H9 (cell line): ENCODE measurements at places on chromosomes 7 and 10.

DNA sequence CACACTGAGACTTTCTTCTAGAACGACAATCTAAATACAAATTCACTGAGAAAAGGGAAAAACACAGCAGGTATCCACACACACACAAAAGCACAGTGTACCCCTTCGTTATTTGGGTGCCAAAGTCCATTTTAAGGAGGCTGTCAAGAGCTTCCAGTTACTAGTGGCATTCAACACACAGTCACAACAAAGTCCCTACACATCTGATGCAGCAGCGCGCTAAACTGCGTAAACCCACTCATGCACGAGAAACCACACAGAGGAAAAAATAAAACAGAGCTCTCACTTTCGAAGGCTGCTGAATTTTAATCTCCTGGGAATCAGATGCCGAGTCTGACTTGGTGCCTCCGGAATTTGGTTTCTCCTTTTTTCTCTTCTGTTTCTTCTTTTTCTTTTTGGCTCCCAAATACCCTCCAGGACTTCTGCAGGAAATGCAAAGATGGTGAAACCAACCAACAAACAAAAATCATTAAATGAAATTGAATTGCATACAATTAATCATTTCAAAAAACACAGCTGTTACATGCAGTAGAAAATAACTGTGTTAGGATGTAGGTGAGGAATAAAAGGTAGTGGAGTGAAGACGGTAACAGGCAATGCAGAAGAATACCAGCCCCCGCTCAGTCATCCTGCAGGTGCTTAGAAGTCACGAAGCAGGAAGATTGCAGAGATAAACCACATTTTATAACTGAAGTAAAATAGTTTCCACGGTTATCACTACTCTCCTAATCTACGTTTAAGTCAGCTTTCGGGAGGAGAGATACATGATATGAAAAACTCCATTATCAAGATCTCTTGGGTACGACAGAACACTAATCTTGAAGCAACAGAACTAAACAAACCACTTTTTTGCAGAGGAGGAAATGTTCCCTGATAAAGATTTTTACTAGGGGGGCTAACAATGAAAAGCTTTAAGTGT is 27.1 kb downstream of the NMT2 start:
- DNase-seq, result no peak

DNA sequence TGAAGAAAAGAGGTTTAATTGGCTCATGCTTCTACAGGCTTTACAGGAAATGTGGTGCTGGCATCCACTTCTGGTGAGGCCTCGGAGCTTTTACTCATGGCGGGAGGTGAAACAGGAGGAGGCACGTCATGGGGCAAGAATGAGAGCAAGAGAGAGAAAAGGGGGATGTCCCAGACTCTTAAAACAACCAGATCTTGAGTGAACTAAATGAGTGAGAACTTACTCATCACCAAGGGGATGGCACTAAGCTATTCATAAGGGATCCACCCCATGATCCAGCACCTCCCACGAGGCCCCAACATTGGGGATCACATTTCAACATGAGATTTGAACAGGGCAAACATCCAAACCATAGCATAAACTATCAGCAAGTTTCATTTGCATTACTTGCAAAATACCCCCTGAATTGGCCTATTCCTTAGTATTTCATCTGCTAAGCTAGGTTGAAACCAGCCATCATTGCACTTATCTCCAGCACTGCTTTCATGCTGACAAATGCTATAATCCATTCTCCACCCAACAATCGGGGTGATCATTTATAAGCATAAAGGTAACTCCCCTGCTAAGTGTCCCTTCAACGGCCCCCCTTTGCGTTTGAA is 179.0 kb downstream of the NOC3L start:
- no peak for DNase-seq

DNA sequence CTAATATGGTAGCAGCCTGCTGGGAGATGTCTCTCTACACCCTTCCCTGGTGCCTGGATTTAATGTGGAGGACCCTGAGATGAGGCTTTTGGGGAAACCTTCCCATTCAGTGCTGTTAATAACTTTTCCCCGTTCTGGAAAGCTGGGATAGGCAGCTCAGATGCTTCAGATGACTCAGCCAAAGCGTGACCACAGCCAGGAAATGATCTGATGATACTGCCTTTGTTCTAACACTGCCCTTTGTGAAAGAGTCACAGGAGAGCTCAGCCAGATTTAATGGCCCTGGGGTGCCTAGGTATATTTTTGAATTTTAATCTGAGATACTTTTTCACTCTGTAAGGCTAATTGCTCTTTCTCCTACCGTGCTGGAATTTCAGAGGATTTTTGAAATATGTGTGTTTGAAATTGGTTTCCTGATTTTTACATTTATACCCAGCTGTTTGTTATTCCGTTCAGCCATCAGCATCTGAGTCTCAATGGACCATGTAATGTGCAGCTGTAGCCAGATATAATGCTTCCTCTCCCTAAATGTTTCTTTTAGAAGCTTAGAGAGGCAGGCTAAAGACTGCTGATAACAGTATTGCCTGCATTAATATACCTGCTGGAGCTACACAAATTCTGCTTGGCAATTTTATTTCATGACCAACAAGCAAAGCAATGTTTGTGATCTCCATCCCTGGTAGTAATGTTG is 17.8 kb downstream of the CELF2 start:
- peak; percentile 59 for DNase-seq

- no peak for DNase-seq
Measured at GRCh38 chr7:80386686-80387085, 125.2 kb downstream of the GNAT3 start.

DNA sequence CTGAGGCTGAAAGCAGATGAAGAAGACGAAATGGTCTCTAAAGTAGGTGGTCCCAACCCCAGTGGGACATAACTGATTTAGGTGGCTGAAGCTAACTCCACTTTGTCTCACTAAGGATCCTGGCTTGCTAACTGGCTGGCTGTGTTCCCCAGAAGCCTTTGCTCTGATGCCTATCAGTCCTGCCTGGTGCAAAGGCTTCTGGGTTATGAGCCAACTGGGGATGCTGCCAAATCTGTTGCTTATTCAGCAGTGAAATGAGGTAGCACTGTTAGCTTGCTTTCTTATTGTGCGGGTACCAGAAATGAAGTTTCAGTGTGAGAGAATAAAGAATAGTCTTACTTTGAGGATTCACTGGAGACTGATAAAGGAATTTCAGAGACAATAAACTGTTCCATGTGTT is 18.1 kb downstream of the PRKG1 start:
- no peak for DNase-seq

DNA sequence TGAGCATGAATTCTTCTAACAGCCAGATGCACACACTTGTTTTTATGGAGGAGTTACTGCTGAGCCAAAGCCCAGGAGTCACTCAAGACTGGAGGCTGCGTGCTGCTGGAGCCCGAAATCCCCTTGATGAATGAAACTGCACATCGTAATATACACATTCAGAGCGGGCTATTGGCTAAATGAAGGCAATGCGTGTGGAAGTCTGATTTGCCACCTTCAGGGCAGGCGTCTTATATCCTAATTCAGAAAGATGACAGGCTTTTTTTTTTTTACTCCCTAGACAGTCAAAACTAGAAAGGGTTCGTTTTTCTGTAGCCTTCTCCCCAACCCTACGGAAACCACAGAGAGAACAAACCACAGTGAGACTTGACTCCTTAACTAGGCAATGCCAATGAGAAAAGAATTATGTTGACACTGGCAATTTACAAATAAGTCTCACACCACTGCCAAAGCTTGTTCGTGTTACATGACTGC is 227.2 kb upstream of the KLF14 start:
- DNase-seq, result no peak

DNA sequence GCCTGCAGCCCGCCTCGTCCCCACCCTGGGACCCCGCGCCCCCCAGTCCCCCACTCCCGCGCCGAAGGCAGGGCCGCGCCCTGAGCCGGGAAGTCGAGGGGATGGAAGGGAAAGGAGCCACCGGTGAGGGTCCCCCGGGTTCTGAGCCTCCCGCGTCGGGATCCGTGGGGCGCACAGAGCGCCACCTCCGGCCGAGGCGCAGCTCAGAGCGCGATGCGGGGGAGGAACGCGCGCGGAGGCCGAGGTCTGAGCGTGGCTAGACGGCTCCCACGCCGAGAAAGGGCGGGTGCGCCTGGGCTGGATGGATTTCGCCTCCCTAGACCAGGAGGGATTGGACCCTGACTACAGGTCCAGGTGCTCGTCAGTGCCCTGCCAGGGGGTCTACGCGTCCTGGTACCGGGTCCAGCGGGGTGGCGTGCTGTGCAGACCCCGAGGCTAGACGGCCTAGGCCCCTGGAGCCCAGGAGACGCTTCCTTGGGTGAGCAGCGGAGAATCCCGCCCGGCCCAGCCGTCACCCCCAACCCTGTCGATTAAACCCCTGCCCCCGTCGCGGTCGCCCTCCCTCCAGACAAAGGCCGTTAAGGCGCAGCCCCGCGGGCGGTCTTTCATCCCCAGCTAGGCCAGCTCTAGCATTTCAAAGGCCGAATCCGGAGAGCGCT is 986 bp upstream of the PDGFA start:
- DNase-seq, result peak; percentile 64

- DNase-seq, result no peak
Measured at GRCh38 chr10:9877978-9878377, 1139.7 kb upstream of the CELF2 start.

- no peak for DNase-seq
Measured at GRCh38 chr10:88986549-88987242, 3.9 kb upstream of the FAS start.

DNA sequence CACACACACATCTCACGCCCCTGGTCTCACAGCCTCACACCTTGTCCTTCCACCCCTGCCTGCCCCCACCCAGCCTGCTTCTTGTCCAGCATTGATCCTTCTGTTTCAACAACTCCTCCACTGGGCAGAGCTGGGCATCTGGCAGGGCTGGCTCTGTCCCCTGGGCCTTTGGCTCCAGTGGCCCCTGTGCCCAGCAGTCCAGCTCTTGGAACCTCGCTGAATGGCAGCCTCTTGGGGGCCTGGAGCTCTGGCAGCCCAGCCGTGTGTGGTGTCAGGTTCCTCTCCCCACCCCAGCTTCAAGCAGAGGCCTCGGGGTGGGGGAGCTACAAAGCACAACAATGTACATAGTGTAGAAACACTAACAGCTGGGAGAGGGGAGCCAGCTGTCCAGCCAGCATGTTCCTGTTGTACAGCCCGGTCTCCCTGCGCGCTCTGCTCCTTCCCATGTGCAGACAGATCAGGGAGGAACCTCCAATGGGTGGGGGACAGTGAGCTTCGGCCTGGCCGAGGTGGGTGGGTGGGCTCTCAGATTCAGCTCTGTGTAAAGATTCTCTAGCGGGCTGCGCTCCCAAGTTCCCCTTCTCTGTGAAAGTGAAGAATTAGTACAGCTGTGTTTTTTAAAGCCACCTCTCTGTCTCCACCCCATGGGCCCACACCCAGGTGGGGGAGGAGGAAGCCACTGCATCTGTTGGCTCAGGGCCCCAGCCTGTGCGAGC is 19.4 kb downstream of the ZMIZ2 start:
- no peak for DNase-seq

DNA sequence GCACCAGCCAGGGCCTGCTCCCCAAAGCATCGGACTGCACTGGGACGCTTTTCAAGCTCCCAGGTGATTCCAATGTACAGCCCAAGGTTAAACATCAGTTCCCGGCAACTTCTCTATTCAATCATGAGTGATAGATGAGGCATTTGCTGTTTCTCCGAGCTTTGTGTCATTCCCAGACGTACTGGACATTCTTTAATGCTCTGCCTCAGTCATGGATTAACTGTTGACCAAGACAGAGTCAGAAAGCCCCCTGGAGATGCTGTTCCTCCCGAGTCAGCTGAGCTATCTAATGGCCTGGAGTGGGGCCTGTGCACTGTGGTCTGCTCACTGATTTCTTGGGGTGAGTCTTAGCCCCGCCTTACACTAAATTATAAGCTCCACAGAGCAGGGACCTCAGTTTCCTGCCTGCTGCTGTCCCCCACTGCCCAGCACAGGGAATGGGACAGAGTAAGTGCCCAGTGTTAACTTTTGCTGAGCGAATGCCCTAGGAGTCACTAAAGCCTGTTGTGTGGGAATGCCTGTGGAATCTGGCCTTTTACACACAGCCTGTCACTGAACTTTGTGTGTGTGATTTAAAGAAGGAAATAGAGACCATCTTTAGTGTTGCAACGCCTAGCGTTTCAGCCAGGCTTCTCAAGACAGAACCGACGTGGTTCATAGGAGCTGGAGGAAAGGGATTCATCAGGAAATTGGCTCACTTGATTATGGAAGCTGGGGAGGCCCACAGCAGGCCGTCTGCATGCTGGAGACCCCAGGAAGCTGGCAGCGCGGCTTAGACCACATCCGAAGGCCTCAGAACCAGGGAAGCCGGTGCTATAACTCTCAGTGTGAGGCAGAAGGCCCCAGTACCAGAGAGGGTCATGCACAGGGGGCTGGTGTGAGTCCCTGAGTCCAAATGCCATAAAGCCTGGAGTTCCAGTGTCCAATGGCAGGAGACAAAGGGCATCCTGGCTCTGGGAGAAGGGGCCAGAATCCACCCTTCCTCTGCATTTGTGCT is 29.3 kb upstream of the RNF32 start:
- DNase-seq, result no peak

DNA sequence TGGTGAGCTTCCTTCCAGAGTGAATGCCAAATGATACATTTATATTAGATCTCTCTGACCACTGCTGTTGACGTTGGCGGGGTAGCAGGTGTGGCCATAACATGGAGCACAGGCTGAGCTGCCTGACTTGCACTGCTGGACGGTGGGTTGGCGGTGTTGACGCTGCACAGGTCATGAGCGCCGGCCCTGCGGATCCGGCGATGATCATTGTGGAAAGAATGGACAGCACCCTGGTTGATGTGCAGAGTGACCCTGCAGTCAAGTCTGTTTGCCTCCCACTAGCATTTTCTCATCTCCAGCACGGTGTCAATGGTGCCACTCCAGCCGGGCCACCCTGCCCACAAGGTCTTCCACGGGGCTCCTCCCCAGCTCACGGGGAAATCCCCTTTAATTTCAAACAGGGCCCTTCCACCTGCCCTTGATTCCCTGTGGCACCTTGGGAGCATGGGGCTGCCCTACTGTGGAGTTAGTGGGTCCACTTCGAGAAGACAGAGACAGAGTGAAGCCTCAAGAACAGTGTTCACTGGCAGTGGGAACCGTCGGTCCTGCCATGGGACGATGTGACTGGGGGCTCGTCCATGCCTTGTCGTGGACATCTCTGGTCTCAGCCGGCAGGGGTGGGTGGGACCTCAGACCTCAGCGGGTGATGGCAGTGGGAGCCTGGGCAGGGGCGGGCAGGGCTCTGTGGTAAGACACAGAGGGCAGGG is 613.5 kb downstream of the PTPRN2 start:
- DNase-seq, result no peak

- no peak for DNase-seq
Measured at GRCh38 chr10:17134737-17135260, 5.2 kb upstream of the CUBN start.

GRCh38 chr7:27101957-27102580 is 414 bp downstream of the HOXA2 start:
- DNase-seq, result no peak

DNA sequence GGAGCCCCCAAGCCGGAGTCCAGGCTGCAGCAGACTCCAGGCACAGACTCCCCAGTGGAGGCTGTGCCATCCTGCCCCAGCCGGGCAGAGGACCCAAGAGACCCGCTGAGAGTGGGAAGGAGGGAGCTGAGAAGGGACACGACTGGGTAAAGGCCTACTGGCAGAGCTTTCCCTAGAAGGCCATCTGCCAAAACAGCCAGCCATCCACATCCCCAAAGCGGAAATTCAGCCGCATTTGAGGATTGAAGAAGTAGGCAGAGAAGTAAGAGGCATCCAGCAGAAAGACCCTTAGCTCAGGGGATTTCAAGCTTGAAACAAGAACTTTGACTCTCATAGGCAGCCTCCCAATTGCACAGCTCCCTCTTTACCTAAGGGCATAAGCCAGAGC is 857 bp downstream of the CPXM2 start:
- DNase-seq, result no peak

GRCh38 chr7:4840079-4840501 is 21.7 kb downstream of the PAPOLB start:
- no peak for DNase-seq
